ENCODE measurements at places on chromosomes 11 and 22.

DNA sequence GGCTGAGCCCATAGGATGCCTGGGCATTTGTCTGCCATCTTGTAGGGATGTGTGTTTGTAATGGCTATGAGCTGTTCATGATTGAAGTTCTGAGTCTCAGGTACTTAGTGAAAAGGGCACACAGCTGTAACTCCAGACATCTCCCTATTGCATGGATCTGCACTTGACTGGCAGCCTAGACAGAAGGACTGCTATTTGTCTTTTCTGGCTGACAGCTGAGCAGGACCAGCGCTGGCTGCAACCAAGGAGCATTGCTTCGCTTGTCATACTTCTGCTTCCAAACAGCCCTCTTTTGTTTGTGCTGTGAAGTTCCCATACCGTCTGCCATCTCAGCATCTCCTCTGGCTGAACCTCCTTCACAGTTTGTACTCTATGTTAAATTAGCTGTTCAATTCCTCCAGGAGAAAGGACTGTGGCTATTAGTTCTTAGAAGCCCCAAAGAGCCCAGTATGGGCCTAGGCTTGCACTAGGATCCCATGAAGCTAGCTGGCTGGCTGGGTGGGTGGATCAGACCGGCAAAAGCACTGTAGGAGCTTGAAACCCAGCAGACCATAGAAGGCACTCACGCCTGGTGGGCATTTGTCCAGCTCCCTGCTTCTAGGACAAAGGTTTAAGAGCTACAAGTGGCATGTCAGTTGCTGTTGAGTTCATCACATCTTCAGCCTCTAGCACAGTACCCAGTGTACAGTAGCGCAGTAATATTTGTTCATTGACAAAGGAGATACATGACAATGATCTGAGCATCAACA lies 20.4 kb downstream of the HIRA start:
- no peak for DNase-seq

- DNase-seq = no peak
These were observed 187.8 kb downstream of the CHST1 start for GRCh38 chr11:45477588-45477987.

- no peak for DNase-seq
These were observed 13.7 kb downstream of the MUC5B start for GRCh38 chr11:1236316-1237127.

DNA sequence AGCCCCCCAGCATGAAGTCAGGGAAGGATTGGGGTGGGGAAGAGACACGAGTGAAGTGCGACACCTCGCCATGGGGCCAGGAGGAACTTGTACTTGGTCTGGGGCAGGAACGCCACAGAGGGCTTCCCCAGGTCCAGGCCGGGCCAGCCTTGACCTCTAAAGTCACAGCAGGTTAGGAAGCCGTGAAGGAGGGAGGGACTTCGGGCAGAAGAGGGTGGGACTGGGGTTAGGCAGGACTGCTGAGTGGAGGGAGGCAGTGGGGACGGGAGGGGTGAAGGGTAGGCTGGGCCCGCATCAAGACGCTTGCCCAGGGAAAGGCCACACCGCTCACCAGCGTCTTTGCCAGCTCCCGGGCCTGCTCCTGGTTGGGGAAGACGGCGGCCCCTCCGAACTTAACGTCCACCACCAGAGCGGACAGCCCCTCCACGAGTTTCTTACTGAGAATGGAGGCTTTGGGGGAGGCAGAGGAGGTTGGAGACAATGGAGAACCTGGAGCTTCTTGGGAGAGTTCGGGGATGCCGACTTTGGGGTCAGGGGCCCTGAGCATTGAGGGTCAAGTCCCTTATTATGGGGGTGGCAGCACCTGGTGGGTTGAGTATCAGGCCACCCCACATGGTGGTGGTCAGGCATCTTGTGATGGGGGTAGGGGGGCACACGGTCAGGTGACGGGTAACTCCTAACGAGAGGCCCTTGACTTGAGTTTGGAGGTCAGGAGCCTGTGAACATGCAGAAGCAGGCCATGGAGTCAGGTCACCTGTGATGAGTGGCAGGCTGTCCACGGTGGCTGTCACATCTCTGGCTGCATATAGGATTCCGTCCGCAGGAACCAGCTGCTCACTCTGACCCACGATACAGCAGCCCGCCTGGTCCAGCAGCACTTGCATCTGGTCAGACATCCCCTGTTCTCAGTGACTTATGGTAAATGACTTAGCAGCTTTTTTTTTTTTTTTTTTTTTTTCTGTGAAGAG lies 1.7 kb upstream of the SCO2 start:
- DNase-seq = no peak

DNA sequence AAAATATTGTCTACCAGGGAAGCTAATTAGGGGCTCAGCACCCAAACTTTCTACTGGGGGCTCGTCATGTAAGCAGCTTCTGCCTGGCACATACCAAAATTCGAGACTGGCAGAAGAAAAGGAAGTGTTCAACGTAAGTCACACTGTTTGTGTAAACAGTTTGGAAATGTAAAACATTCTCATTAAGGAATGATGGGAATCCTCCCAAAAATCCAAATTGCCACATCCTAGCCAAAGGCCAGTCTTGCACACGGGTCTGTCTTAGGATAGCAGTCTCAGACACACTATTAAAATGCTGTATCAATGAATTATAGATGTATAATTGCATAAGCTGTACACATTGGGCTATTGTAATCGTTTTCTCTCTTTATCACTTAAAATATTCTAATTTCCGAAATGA lies 28.9 kb downstream of the CUL5 start:
- no peak for DNase-seq

- no peak for DNase-seq
These were observed 20.1 kb downstream of the FGF3 start for GRCh38 chr11:69799097-69799496.

GRCh38 chr11:65136515-65137096 lies 2.3 kb upstream of the SYVN1 start:
- DNase-seq = no peak

- no peak for DNase-seq
These were observed 8.2 kb upstream of the PRR5 start for GRCh38 chr22:44693756-44694155.

GRCh38 chr11:9570313-9571025 lies 3.0 kb upstream of the WEE1 start:
- no peak for DNase-seq

DNA sequence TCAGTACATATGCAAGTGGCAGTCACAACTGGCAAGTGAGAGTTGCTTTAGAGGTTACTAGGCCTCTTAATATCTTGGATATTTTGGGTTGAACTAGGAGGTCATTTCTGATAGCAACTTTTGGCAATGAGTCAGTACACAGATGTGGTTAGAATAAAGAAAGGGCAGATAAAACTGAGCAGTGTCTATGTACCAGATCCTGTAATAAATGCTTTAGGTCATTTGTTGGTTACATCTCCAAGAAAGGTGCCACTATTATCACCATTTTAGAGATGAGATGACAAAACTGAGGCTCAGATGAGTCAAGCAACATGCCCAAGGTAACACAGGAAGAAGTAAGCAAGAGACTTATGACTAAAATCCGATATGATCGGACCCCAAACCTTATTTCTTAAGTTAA lies 25.0 kb downstream of the MAML2 start:
- no peak for DNase-seq

DNA sequence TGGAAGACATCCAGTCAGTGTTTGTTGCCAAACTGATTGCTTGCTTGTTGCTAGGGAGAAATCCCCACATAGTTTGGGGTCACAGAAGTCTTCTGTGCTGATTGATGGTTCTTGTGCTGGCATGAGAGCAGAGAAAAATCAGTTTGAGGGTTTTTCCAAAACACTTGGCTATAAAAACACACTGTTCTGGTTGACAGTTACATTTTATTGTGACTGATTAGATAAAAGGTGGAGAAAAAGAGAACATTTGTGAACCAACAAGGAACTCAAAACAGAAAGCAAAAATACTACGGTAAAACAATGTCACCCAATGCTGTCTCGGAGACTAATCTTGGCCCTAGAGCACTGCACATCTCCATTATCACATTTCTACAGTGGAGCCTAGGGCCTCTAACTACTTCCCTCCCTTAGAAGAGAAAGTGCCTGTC lies 14.4 kb upstream of the EIF4G2 start:
- no peak for DNase-seq

- no peak for DNase-seq
These were observed 246.4 kb upstream of the PDGFD start for GRCh38 chr11:104410336-104410735.

DNA sequence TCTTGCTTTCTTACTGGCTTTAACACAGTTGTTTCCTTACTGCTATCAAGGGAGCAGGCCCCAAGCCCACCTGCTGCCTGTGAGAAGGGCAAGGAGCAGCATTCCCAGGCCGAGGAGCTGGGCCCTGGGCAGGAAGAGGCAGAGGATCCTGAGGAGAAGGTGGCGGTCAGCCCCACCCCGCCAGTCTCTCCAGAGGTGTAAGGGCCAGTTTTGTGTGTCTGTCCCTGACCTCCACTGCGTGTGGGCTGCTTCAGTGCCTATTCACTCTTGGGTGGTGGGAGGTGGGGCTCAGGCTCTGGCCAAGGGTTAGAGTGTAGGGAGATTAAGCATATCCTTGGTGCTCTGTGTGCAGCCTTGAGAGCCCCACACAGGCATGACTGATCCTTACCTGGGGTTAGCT lies 55.1 kb downstream of the CEP164 start:
- DNase-seq = no peak

GRCh38 chr11:1109918-1110705 lies 35.4 kb downstream of the MUC2 start:
- DNase-seq = no peak

GRCh38 chr22:41092847-41093411 lies 537 bp downstream of the EP300 start:
- no peak for DNase-seq

DNA sequence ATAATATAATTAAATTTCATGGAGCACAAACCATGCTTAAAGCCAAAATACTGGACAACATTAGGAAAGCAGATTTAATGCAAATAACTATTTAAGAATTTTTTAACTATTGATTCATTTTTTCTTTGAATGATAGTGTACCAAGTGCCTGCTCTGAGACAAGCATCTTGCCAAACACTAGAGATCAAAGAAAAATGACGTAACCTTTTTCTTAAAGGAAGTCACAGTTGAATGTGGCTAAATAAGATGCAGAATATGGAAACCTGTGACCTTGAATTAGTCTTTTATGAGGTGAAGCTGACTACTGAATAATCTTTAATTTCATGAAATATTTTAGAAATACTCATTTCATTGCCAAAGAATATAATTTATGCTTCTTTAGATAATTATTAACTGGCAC lies 104.0 kb downstream of the MSANTD4 start:
- DNase-seq = no peak

DNA sequence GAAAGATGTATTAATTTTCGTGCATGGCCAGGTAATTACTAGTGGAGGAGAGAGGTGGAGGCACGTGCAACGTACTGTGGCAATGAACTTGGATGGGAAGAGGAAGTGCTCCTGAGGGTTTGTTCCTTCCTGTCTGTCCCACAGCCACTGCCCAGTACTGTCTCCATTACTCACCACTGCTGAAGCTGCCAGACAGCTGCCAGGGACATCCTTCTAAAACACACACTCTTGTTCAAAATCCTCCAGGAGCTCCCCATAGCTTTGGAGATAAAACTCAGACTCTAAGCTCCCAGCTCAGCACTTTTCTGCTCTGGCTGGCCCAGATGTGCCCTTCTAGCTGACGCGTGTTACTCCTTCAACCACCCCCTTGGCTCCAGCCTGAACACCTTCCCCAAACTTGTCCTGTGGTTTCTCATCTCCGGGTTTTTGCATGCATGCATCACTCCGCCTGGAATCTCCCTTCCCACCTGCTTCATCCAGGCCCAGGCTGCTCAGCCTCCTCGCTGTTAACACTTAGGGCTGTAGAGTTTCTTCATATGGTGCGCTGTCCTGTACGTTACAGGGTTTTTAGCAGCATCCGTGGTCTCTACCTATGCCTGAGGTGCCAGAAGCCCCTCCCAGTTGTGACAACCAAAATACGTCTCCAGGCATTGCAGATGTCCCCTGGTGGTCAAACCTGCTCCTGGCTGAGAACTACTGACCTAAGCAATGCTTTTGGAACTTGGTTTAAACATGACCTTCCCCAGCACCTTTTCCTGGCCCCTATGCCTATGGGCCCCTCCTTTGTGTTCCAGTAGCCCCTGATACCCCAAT lies 69.5 kb downstream of the C11orf91 start:
- DNase-seq = no peak

DNA sequence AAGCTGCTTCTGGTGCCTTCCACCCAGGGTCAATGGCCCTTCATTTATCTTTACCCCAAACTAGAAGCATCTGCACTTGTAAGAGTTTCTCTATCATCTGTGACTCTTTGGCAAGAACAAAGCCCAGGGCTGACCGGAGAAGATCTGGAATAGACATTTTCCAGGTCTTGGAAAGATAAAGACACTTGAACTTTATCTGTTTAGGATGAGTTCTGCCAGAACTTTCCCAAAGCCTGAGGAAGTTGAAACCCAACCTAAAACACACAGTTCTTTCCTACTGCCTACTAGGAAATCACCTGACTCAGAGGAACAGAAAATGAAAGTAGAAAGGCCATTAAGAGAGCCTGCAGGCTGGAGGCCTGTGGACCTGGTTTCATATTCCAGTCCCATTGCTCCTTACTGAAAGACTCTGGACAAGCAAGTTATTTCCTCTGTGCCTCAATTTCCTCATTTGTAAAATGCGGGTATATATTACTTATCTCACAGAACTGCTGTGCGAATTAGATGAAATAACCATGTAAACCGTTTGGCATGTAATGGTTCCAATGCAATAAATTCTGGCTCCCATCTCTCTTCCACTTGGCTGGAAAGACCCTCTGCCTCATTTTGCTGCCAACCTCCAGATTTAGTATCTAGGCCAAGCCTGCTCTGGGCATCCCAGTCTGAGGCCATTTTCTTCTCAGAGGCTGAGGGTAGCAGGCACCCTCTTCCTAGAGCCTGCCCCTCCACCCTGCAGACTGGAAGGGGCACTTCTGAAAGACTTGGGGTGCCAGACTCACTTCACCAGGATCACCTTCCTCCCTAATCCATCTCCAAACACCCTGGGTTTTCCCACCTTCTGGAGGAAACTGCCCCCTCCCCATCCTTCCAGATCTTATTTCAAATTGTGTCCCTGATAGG lies 1.2 kb downstream of the UBE2L6 start:
- DNase-seq = no peak

GRCh38 chr11:19954899-19955298 lies 205.4 kb downstream of the DBX1 start:
- DNase-seq = no peak

DNA sequence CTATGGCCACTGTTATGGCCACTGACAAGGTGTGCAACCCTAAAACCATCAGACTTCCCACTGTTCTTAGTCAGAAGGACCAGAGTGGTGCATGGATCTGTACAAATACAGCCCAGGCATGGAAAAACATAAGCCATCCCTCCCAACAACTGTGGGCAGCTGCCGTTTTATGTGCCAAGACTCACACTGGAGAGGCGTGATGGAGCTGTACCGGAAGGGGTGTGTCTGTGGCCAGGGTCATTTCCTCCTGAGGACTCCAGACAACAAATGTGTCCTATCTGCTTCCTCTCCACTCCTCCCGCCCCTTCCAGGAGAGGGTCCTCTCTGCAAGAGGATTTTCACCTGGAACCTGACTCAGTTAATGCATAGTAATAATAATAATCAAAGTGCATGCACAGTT lies 29.5 kb downstream of the KCNJ1 start:
- DNase-seq = no peak

DNA sequence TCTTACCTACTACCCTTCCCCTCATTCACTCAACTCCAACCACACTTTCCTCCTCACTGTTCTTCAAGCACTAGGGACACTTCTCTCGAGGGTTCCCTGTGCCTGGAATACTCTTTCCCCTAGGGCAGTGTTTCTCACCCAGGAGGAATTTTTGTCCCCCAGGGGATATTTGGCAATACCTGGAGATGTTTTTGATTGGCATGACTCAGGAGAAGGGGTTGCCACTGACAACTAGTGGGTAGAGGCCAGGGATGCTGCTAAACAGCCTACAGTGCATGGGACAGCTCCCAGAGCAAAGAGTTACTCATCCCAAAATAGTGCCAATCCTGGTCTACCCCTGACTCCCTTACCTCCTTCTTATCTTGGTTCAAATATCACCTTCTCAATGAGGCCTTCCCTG lies 40.0 kb downstream of the BTG4 start:
- DNase-seq = no peak
